ENCODE measurements at places on chromosomes 6 and 20.

DNA sequence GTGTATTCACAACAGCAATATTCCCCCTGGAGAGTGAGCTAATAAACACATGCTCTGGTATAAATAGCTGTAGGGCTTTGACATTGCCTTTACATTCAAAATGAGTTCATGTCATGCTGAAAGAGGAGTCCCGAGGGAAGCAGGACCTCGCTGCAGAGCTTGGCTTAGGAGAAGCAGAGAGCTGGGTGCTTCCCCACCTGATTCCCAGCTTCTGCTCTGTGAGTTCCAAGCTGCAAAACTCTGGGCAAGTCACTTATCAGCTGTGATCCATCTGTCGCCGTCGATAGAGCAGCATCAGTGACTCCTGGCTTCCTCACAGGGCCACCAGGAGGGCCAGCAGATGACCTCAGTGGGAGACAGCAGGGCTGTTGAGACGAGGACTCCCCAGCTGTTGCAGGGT lies 241.8 kb downstream of the ANKRD60 start:
- no peak for DNase-seq

DNA sequence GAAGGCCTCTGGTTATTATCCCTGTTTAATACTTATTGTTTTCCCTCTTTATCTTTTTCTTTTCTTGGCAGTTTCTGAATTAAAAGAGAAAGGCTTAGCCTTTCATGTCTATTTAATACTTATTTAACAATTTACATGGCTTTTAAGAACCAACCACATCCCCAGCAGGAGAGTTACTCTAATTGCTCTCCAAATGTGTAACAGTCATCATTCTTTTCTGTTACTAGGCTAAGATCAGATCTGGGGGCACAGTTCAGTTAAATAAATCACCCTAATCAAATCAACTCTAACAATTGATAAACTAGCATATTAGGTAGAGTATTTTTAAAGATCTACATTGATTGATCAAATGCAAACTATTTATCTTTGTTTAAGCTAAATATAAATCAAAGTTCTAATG lies 54.1 kb upstream of the NT5E start:
- DNase-seq: no peak

DNA sequence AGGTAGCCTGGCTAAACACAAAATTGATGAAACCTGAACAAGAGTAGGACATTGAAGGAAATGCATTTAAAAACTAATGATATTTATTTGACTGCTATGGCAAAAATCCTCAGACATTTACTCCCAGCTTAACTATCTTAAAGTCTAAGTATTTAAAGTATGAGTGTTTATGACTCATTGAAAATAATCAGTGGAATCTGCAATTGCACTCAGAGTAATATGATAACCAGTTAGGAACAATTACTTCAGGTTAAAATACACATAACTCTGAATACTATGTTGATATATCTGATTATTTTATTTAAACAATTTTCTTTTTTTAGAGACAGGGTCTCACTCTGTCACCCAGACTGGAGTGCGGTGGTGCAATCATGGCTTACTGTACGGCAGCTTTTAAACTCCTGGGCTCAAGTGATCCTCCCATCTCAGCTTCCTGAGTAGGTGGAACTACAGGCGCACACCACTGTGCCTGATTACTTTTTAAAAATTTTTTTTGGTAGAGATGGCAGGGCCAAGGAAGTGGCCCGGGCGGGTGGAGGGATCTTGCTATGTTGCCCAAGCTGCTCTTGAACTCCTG lies 43.9 kb downstream of the FILIP1 start:
- DNase-seq: no peak

DNA sequence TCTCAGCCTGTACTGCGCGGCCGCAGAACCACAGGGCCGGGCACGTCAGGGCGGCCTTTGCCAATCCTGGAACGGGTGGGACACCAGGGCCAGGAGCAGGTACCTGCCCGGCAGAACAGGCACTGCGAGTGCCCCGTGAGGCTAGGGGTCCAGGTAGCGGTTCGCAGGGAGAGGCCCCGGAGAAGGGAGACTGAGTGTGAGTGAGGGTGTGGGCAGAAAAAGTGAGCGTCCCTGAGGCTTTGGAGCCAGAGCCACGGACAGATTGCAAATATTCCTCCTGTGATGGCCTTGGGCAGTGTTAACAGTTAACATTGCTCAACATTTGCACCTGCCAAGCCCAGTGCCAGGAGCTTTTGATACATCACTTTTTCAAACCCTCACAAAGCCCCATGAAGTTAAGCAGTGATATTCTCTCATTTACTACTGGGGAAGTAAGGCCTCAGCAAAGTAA lies 491 bp downstream of the GNMT start:
- DNase-seq: no peak

- no peak for DNase-seq
Measured at GRCh38 chr6:140912686-140913085, 1220.0 kb upstream of the GJE1 start.

DNA sequence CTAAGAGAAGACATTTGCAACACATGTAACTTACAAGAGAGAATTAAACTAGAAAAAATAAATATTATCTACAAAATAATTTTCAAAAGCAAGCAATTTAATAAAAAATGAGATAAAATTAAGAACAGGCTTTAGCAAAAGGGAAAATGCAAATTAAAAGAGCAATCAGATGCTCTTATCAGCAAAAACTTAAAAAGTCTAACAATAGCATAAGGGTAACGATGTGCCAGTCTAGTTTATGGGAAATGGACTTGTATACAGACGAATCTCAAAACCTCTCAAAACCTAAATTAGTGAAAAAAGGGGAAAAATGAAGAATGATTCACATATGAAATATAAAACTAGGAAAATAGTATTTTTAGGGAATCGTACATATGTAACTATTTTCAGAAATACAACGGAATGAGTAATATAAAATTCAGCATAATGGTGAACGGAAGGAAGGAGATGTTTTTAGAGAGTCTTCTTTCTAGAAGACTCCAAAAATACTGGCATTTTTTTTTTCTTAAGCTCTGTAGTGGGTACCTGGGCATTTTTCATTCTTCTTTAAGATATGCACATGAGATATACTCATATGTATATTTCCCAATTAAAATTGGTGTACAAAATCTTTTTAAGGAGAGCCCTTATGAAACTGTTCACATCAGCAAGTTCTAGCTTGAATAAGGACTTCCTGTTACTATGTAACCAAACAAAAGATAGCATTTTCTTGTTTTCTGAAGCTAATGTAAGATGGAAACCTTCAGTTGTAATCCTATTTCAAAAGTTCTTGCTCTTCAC lies 927 bp upstream of the MANEA start:
- DNase-seq: peak; percentile 36

GRCh38 chr20:63321148-63321831 lies 28.3 kb downstream of the COL20A1 start:
- DNase-seq: no peak

DNA sequence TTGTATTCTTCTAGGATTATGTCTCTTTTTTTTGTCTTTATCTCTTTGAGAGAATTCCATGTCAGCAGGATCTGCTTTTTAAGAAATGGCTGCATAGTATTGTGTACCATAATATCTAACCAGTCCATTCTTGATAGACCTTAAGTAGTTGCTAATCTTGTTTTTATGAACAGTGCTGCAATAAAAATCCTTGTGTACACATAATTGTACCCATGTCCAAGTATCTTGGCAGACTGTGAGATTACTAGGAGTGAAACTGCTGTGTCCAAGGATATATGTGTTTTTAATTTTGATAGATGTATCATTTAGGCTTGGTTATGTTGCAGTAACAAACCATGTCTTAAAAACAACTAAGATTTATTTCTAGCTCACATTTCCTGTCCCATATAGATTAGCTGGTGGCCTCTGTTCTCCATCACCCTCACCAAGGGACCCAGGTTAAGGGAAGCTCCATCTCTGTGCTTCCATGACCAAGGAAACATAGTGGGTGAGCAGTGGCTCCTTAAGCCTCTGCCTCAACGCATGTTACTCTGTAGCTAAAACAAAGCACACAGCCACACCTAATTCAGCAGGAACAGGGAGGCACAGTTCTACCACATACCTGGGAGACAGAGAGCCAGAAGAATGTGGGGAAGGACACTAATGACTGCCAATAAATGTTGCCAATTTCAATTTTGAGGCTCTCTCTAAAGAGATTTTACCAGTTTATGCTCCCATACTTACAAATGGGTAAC lies 12.1 kb upstream of the SUMO4 start:
- no peak for DNase-seq

- DNase-seq: no peak
Measured at GRCh38 chr6:48027704-48028435, 83.1 kb downstream of the PTCHD4 start.

DNA sequence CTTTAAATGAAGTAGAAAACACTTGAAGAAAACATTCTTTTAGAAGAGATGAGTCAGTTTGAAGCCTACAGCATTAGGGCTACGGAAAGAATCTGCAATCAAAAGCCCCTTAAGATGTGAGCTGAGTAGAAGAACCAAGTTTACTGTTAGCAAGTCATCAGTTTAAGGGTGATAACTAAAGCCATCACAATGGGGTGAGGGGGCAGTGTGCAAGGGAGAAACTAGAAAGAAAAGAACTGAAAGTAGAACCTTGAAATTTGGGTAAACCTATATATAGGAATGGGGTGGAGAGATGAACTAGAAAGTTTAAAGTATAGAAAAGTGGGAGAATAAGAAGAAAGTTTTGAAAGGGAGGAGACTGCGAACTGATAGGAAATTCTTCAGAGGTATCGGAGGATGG lies 212.9 kb downstream of the COL19A1 start:
- DNase-seq: no peak

- DNase-seq: no peak
Measured at GRCh38 chr20:38260378-38261053, at the start of gene KIAA1755. TSS of gene KIAA1755 (minus strand) at chr20:38260735. CDS start at chr20:38260500, 235 bp downstream.

DNA sequence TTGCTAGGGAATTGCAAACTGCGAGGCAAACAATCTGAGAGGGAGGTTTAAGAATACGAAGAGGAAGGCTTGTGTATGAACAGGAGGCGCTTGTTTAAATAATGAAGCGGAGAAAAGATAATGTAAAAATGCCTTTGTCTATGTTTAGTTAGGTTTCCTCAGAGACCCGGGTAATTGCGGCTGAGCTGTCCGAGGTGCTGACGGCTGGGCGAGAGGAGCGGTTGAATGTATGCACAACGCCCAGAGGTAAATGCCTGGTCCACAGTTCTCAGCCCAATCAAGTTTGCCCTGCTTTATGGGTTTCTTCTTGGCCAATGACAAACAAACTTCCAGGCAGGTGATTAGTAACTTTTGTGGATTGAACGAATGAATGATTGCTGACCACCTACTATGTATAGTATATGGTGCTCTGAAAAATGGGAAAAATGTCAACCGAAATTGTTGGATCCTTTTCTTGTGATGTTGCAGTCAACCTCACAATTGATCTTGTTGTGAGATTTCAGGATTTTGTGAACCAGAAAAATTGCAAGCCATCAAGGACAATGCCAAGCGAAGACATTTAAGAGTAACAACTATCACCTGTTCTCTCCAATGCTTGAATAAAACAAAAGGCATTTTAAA lies 38.3 kb upstream of the SLC32A1 start:
- peak; percentile 32 for DNase-seq

GRCh38 chr6:15709651-15710269 lies 46.9 kb upstream of the DTNBP1 start:
- peak; percentile 55 for DNase-seq

- DNase-seq: no peak
Measured at GRCh38 chr20:34083137-34083536, 28.9 kb downstream of the EIF2S2 start.

DNA sequence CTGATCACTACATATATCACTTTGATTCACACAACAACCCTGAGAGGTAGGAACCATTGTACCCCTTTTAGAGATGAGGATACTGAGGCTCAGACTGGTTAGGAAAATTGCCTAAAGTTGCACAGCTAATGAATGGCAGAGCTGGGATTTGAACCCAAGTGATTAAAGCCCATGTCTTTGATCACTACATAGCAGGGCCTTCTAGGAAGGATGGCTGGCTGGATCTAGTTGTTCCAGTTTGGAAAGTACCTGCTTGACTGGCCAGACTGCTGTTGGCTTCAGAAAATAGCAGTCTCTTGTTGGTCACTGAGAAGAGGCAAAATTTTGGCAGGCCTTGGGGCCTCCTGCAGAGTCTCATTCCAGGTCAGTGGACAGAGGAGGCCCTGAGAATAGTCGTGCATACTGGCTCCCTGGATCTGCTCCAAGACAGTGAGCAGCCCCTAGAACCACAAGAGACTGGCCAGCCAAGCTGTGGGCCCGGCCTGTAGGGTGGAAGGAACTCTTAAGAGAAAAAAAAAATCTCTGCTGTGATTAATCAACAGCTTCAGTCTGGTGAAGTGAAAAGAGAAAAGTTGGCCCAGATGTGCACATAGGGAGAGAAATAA lies 17.5 kb downstream of the PPARD start:
- no peak for DNase-seq

GRCh38 chr6:116406678-116407345 lies 36.1 kb downstream of the DSE start:
- no peak for DNase-seq

DNA sequence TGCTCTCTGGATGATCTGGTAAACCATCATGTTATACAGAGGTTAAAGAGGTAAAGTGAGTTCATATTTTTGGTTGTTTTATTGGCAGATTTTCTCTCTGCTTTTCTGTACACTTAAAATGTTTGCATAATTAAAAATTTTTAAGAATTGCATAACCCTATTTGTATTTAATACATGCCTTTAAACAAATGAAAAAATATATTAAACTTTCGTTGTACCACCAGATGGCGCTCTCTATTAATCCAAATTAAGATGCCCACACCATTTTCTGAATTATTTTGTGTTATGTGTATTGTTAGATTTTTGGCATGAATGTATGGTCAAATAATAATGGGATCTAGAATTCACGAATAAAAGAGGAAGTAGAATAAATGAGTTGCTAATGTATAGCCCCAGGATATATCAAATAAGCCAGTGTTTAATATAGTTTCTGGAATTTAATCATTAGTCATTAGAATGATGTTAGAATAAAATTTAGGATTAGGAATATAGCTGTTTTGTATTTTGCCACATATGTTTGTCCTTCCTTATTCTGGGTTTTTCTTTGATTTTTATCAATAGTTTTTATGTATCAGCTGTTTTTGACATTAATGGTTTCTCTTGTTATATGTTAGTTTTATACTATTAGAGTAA lies 38.9 kb downstream of the SMAP1 start:
- DNase-seq: peak; percentile 78

GRCh38 chr6:88165844-88166492 lies at the start of gene CNR1:
TSS of gene CNR1 (minus strand) at chr6:88166347. CDS start at chr6:88145274, 21,073 bp downstream.
- DNase-seq: peak; percentile 41

GRCh38 chr20:54622333-54623295 lies 147.2 kb downstream of the DOK5 start:
- DNase-seq: no peak

DNA sequence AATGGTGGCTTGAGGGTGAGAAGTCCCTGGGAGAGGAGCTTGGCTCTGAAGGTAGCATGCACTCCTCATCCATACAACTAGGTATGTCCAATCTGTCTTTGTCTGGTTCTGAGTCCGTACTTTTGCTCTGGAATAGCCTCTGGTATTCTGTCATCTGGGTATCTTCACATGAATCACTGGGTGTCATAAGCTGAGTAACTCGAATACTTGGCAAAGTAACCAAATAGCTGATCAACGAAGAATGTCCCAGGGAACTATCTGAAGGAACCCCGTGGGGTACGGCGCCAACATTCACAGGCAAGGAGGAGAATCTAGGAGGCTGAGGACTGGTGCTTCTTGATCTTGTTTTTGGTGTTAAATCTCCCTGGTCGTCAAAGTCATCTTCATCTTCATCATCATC lies 184.8 kb downstream of the HIVEP2 start:
- no peak for DNase-seq

Data from Kasumi-1 (cell line).